Airway epithelial cell (primary cell): ENCODE measurements at places on chromosomes 3 and 15. TPM values are rescaled to one million over a fixed set of nuclear protein-coding genes. Genes with fewer than 3 reads are reported as not detected.

The PARP16 gene
- 3.0 and 4.6 TPM in 2 replicates for total RNA-seq

The IGSF10 gene
- under 0.01 and 0.07 TPM in 2 replicates for total RNA-seq

The SLC7A14 gene
- not detected in 2 replicates for total RNA-seq

The TMEM158 gene
- 6.0 and 8.8 TPM in 2 replicates for total RNA-seq

The HRG gene
- not detected in 2 replicates for total RNA-seq

The ZNF502 gene
- 1.7 and 2.9 TPM in 2 replicates for total RNA-seq

The SPPL2A gene
- 49.1 and 67.0 TPM in 2 replicates for total RNA-seq

The SLC9C1 gene
- not detected in 2 replicates for total RNA-seq

The TSC22D2 gene
- total RNA-seq = 10.5 and 12.1 TPM in 2 replicates

The CSPG4 gene
- total RNA-seq = 73.2 and 91.5 TPM in 2 replicates

The GRM2 gene
- total RNA-seq = not detected in 2 replicates

The TMEM207 gene
- not detected in 2 replicates for total RNA-seq

The VPS18 gene
- total RNA-seq = 30.6 and 33.9 TPM in 2 replicates

The ISLR gene
- total RNA-seq = not detected in 2 replicates

The CAND2 gene
- 1.3 and 1.4 TPM in 2 replicates for total RNA-seq

The HAUS2 gene
- total RNA-seq = 34.4 and 54.6 TPM in 2 replicates

The PP2D1 gene
- total RNA-seq = not detected in 2 replicates

The ALCAM gene
- 83.1 and 114 TPM in 2 replicates for total RNA-seq

The CDHR4 gene
- total RNA-seq = not detected in 2 replicates

The PTPRG gene
- total RNA-seq = 11.0 and 14.4 TPM in 2 replicates

The LEKR1 gene
- 0.09 and 0.71 TPM in 2 replicates for total RNA-seq

The SOX2 gene
- total RNA-seq = 20.7 and 24.8 TPM in 2 replicates

The RAB8B gene
- total RNA-seq = 4.9 and 8.3 TPM in 2 replicates

The MOBP gene
- not detected in 2 replicates for total RNA-seq

The C3orf33 gene
- 2.8 and 3.0 TPM in 2 replicates for total RNA-seq

The ACSBG1 gene
- not detected in 2 replicates for total RNA-seq

The ADGRG7 gene
- not detected in 2 replicates for total RNA-seq

The ACKR2 gene
- 0.56 and 0.92 TPM in 2 replicates for total RNA-seq

The ZNF660 gene
- 0.05 and 0.07 TPM in 2 replicates for total RNA-seq

The SCN11A gene
- total RNA-seq = not detected in 2 replicates
